Activated CD4-positive, CD25-positive, alpha-beta regulatory T cell treated with anti-CD3 and anti-CD28 coated beads, Interleukin-2, amount 50 U/mL, for 24 hours (primary cell): ENCODE measurements at places on chromosomes 16 and 17.

GRCh38 chr17:67018471-67019434 lies 25.6 kb upstream of the CACNG1 start:
- no peak for ATAC-seq

DNA sequence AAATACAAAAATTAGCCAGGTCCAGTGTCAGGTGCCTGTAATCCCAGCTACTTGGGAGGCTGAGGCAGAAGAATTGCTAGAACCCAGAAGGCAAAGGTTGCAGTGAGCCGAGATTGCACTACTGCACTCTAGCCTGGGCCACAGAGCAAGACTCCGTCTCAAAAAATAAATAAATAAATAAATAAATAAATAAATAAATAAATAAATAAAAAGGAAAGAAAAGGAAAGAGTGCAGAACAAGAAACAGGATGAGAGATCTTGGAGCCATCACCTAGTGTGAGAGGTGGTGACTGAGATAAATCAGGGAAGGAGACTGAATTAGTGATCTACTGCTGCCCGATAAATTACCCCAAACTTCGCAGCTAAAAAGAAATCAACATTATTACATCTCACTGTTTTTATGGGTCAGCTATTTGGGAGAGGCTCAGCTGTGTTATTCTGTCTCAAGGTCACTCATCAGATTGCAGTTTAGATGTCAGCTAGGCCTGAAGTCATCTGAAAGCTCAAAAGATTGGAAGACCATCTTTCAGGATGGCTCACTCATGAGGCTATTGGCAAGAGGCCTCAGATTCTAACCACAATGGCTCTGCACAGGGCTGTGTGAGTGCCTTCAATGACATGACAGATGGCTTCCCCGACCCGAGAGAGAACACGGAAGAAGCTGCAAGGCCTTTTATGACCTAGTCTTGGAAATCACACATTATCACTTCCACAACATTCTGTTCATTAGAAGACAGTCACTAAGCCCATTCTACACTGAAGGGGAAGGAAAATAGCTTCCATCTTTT lies 66.4 kb downstream of the CMC2 start:
- no peak for ATAC-seq

DNA sequence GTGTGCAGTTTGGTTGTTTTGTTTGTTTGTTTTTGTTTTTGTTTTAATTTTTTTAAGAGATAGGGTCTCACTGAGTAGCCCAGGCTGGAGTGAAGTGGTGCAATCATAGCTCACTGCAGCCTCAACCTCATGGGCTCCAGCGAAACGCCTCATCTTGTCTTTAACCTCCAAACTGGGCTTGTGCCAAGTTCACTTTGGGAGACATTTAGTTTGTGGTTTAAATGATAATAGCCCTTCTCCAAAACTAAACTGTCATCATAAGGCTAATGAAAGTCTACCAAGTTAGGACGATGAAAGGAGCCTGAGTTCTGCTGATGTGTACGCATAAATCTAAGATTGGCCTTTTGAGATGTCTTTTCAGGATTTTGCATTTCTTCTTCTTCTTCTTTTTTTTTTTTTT lies 6.5 kb upstream of the CARD14 start:
- ATAC-seq, result no peak

DNA sequence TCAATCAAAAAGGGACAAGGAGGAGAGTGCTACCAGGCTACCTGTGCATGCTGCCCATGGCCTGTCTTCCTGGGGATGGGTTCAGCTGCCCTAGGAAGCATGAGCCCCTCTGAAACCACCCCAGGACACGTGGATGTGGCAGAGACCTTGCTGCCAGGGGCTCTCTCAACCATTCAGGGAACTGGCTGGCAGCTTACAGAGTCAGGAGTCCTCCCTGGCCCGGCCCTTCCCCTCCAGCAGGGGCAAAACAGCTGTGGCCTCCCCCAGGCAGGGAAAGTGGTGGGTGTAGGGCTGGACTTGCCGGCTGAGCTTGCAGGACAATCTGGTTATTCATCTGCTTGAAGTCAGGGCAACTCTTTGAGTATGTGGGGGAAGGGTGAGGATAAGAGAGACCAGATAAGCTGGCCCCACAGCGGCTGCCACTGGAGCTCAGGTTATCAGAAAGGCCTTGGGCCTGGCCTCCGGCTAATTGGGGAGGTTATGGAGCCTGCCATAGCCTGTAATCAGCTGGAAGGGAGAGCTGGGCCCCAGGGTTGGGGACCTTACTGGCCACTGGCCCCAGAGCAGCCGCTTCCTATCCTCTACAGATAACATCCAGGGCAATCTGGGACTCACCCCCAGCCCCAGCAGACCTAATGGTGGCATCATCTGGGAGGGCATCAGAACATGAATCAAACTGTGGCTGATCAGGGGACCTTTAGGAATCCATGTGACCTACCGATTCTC lies 5.6 kb upstream of the TBX2 start:
- ATAC-seq, result no peak

DNA sequence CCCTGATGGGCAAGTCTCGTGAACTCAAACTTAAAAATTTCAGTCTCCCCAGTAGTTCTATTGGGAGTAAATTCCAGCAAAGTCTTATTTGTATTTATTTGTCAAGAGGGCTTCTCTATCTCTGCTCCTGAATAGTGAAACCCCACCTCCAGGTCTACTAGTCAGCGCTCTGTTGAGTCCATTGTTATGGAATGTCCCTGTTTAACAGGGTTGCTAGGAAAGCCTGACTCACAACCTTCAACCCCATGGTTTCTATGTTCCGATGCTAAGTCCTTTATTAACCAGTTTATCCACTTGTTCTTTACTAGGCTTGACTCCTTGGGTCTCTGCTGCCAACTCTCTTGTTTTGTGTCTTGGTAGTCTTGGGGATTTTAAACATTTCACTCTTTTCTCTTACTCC lies 250.7 kb upstream of the MYOCD start:
- ATAC-seq, result no peak

DNA sequence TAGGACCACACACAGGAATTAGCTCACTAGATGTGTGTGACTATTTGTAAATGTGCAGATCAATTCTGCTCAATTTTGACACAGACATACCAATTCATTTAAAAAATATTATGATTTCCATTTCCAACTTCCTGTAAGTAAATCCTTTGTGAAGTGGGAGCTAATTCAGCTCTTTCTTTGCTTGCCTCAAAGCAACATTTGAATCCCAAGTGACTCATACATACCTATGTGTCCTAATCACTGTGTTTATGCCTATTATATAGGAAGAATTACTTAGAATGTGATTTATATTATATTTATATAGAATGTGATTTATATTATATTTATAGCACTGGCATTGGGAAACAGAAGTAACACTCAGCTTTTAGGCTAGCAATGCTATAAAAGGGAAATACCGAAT lies 195.9 kb upstream of the C17orf78 start:
- no peak for ATAC-seq

DNA sequence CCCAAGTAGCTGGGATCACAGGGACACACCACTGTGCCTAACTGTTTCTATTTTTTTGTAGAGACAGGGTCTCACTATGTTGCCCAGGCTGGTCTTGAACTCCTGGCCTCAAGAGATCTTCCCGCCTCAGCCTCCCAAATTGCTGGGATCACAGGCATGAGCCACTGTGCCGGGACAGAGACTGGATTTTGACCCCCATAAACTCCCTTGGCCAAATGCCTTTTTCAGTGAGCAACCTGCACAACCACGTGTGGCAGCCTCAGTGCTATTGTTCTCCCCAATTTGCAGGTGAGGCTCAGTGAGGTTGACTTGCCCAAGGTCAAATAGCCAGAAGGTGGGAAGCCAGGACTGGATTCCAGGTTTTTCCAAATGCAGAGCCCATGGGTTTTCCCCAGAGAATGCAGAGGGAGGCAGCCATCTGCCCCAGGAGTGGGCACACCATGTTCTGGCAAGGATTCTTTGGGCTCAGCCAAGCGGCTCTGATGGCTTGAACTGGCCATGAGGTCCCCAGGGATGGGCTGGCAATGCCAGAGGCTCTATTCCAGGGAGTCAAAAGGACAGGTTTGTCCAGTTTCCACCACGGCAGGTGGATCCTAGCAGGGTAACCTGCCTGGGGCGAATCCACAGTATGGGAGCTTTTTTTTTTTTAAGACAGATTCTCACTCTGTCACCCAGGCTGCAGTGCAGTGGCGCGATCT lies 1.8 kb downstream of the IL27 start:
- ATAC-seq, result no peak
